SW480 (cell line): ENCODE measurements at places on chromosomes 4 and X.

- no peak for DNase-seq
Measured at GRCh38 chrX:28920153-28920943, 333.1 kb downstream of the IL1RAPL1 start.

GRCh38 chr4:23934915-23935314 lies 45.1 kb upstream of the PPARGC1A start:
- DNase-seq: peak; percentile 19

DNA sequence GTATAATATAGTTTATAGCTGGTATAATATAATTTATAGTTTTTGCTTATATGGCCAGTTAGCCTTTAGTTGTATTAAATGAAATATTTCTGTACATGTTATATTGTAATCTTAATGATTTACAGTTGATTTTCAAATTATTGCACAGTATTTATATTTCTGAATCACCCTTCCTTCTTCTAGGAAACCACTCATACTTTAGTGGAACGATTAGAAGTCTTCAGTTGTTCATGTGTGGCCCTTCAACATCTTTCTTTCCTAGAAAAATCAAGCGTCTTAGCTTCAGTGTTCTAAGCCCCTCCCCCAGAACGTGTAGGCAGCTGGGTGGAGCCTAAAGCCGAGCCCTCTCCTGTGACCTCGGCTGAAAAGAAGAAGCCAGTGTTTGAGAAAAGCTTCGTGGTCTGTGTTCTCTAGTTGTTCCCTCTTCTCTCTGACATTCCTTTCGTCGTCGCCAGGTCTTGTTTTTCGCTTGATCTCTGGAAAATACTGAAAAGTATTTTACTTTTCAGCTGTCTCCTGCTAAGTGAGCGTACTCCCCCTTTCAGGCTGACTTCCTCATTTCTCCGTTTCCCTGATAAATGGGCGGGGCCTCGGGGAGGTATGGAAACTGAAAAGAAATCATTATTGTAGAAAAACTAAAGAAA lies at the start of gene C4orf33:
Gene C4orf33, plus strand, starts transcription at position 342 of the 644 bp plus-strand sequence. CDS start 6,459 bp downstream, outside the sequence.
- peak; percentile 55 for DNase-seq

DNA sequence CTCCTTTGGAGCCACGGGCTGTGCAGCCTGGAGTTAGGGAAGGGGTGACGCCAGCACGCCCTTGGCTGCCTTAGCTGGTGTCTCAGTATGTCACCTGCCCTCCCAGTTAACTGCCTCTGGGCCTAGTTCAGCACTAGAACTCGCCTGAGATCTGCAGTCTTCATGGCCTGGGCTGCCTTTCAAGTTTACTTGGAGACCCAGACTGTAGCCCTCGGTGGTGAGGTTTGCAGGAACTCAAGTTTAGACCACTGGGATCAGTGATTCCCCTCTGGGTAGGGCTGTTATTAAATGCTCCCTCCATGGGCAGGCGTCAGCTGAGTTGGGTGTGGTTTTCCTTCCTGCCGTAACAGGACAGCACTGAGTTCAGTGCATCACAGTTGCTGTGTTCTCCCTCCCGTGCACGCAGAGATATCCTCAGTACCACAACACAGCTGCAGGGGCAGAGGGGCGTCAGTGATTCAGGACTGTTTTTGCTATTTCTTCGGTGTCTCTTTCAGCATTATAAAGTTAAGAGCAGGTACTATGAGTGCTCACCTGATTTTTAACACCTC lies 30.5 kb downstream of the PLAC8 start:
- no peak for DNase-seq
